D341Med (cell line): ENCODE measurements at places on chromosomes 13 and 19.

DNA sequence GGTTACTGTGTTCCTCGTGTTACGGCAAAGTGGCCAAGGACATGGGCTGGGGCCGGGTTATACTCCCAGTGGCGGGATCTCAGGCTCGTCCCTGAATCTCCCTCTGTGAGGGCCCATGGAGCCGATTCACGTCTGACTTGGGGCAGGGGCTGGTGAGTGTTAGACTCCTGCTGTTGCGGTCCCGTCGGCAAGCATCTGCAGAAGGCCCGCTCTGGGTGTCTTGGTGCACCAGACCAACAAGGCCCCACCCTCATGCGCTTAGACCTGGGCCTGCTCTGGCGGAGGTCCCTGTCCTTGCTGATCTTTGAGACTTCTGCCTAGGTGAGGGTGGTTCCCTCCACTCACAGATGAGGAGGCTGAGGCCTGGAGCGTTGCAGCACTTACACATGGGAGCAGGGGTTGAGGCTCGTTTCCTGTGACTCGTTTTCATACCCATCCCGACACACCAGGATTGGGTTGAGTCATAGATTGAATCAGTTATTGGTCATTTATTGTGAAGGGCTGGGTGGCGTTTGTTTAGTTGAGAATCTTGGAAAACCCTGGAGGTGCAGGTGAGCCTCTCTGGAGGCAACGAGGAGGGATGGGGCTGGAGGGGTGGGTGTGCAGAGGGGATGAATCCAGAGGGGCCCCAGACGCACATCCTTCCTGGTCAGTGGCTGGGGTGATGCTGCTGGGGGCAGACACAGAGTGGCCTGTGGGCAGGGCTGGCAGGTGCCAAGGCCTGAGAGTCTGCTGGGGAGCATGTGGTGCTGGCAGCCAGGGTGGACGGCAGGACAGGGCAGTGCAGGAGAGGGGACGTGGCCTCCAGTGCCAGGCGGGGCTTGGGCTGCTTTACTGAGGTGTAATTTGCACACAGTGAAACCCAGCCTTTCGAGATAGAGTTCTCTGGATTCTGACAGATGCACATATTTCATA lies 4.6 kb downstream of the EPN1 start:
- no peak for DNase-seq

- DNase-seq = peak; percentile 68
Observed at GRCh38 chr19:6718741-6719539, 1.5 kb downstream of the C3 start.

DNA sequence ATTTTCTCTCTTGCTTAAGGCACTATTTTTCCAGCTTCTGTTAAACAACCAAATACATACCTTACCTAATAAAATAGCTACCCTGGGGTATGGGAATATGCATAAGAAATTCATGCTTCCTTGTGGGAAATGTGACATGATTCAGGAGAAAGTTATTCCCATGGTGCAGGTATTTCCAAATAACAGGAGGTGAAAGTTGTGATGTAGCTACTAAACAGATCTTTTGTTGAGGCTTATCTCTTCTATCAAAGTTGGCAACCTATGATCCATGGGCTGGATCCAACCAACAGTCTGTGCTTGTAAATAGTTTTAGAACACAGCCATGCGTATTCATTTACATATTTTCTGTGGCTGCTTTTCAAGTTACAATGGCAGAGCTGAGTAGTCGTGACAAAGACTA lies 177.8 kb upstream of the NBEA start:
- DNase-seq = no peak

DNA sequence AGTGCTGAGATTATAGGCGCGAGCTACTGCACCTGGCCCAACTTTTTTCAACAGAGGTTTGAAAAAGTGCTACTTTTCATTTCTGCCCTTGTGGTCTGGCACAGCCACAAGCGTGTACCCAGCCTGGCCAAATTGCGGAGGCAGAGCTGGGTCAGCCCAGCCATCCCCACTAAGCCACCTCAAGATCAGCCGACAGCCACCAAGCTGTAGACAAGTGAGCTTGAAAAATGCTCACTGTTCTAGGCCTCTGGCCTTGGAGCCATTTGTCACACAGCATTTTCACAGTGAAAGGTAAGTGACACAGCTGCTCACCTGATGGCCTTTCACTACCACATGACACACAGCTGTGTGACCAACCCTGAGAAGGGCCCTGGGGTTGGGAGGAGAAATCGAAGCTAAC lies 27.3 kb downstream of the DNMT1 start:
- DNase-seq = no peak

GRCh38 chr19:49713236-49713845 lies 22.4 kb downstream of the CPT1C start:
- no peak for DNase-seq

DNA sequence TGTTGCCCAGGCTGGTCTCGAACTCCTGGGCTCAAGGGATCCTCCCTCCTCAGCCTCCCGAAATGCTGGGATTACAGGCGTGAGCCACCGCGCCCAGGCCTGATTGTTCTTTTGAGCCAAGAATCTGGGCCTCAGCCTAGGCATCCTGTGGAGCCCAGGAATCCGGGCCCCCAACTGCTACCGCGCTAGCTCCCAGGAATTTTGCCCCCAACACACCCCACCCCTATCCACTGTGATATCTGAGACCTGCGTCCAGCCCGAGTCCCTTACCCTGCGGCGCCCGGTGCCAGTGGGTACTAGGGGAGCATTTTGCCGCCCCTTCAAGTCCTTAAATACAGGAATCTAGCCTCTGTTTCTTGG lies 838 bp upstream of the MYADM start:
- DNase-seq = no peak

DNA sequence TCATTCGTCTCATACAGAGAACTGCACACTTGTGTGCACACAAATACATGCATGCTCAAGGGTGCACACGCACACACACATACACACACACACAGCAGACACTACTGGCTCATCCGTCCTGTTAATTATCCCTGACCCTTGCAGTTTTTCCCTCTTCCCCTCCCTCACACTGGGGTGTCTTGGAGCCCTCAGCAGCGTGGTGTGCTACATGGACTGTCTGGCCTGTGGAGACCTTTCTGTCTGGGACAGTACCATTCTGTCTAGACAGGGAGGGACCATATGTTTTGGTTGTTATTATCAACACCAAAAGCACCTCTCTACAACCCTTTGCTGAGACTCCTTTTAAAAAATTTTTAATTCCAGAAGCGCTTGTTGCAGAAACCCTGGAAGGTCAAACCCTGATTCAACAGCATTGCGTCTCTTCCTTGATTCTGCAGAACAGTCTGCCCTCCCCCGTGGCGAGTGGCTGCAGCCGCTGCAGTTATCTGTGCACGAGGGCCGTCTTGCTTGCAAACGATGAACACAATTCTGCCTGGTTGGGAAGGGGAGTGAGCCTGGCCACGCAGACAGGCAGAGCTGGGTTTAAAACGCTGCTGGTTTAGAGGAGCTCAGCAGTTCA lies 374.0 kb downstream of the IRS2 start:
- DNase-seq = no peak

GRCh38 chr13:53126841-53127245 lies 98.2 kb downstream of the OLFM4 start:
- no peak for DNase-seq

- no peak for DNase-seq
Observed at GRCh38 chr13:20301015-20301402, 68.9 kb upstream of the GJB6 start.

- DNase-seq = no peak
Observed at GRCh38 chr13:99093997-99094396, 106.7 kb upstream of the UBAC2 start.

GRCh38 chr13:25901460-25902376 lies 150.1 kb downstream of the SHISA2 start:
- no peak for DNase-seq

- no peak for DNase-seq
Observed at GRCh38 chr13:102569488-102569887, 27.3 kb upstream of the TPP2 start.

DNA sequence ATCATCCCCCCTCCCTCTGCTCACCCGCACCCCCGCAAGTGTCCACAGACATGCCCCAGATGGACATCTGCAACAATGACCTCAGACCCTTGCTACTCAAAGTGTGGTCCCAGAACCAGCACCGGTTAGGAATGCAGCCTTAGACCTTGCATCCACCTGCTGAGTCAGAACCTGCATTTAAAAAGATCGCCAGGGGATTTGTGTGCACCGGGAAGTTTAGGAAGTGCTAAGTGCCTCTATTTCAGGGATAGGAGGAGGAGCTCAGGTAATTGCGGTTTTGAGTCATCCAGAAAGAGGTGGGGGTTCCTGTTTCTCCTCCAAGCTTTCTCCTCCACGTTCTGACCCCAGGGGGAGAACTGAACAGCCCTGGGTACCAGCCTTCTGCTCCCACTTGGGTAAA lies 46.2 kb downstream of the CACNA1A start:
- DNase-seq = no peak

DNA sequence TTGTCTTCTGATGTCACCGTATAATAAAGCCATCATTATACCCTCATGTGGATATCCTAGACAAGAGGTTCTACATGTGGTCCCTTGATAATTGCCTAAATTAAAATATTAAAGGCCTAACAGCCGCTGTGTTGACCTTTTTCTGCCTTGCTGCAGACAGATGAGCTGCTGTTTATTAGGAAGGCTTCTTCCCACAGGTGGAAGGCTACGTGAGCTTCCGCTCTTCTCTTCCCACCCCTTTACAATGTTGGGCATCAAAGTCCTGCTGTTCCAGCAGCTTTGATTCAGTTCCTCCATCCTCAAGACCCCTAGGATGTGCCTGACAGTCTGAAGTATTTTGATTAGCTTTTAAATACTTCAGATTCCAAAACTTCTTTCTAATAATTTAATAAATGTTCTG lies 217.1 kb downstream of the PCCA start:
- DNase-seq = no peak

- DNase-seq = no peak
Observed at GRCh38 chr13:88627071-88627470, 955.9 kb downstream of the SLITRK5 start.

DNA sequence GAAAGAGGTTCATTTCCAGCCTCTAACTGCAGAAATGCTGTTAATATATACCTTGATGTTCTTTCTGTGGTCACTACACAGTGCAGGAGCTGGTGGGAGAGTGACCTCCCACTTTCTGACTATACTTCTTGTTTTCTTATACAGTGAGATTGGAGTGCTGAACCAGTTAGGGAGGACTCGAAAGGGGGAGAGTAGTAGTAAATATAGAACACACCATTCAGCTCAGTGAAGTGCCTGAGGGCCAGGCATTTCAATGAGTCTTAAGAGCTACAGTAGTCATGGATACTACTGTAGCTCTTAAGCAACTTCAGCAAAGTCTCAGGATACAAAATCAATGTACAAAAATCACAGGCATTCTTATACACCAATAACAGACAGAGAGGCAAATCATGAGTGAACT lies 372.9 kb downstream of the MTUS2 start:
- DNase-seq = no peak

GRCh38 chr19:24071078-24071477 lies 15.9 kb upstream of the ZNF254 start:
- DNase-seq = no peak

- no peak for DNase-seq
Observed at GRCh38 chr19:3760871-3761361, 576 bp downstream of the APBA3 start.

GRCh38 chr13:52036037-52036436 lies 11.5 kb downstream of the UTP14C start:
- no peak for DNase-seq

DNA sequence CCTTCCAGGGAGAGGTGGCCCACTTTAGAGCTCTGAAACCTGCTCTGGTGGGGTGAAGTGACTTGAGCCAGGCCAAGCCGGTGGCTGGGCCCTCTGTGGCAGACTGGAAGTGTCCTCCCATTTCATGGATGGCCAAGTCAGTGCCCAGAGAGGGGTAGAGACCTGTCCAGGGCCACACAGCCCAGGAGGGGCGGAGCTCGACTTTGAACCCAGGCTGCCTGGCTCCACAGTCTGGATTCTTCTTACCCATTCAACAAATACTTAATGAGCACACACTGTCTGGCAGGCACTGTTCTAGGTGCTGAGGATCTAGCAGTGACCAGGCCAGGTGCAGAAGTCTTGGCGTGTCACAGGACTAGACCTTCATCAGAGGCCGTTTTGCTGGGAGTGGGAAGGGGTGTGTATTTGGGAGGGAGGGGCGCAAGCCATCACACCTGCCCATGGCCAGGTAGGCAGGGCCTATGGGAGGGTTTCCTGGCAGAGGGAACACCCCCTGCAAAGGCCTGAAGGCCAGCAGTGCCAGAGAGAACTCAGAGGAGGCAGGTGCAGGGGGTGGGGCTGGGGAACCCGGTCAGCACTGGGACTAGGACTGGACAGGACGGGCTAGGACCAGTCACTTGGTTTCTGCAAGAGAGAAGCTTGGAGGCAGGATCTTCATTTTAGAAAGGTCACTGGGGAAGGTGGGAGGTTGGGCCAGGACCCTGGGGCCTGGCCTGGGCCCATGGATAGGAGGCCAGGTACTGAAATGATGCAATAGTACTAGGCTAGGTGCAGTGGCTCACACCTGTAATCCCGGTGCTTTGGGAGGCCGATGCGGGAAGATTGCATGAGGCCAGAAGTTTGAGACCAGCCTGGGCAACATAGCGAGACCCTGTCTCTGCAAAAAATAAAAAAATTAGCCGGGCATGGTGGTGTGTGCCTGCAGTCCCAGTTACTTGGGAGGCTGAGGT lies 31.8 kb downstream of the DNM2 start:
- no peak for DNase-seq

GRCh38 chr13:42699912-42700311 lies 81.5 kb upstream of the FAM216B start:
- DNase-seq = no peak

DNA sequence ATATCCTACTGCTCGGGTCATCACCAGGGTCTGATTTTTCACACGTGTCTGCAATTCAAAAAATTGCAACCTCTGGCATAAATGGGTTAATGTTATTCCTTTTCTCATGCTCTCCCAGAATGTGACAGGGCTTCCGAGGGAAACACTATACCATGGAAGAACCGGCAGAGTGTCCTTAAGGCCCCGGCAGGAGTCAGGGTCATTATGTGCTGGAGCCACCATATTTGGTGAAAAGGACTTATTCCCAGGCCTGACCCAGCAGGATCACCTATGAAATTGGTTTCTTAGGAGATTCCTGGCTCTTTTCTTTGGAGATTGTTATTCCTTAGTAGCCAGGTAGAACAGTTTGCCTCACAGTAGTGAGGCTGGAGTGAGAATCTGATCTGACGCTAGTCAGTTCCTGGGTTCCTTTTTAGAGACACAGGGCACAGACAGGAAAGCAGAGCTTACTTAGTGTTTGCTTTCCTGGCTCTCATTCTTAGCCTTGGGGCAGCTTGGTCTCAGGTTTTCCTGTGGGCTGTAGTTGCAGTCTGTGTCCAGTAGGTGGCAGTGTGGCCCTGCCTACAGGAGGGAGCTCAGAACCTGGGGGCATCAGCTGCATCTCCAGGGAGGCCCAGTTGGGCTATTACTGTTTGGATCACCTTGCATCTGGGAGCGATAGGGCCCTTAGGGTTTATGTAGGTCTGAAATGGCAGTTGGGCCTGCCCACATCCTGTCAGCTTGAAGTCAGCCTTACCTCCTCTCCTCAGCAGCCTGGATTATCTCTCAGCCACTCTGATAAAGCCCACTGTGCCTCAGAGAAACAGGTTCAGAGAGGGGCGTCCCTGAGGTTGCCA lies 12.4 kb downstream of the SNRNP70 start:
- DNase-seq = peak; percentile 85

- DNase-seq = no peak
Observed at GRCh38 chr13:48879432-48879831, 96.3 kb upstream of the FNDC3A start.
